ENCODE measurements at places on chromosomes 5 and 9.

GRCh38 chr9:135605238-135605781, 34.0 kb downstream of the GLT6D1 start:
- no peak for DNase-seq

DNA sequence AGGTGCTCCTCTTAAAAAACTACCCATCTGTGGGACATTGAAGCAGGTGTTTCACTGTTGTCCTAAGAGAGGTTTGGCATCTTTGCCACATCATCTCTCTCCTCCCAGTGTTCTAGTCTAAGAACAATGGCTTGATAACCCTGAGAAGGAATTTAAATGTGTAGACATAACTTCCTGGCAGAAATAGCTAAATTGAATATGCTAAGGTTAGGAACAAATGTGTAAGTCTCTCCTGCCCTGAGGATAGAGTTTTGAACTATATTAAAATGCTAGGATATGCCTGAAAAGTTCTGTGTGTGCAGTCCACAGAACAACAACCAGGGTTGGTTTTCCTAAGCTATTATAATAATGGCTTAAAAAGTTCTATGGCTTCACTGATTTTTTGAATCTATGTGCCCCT, 106.6 kb downstream of the LRRC70 start:
- no peak for DNase-seq

DNA sequence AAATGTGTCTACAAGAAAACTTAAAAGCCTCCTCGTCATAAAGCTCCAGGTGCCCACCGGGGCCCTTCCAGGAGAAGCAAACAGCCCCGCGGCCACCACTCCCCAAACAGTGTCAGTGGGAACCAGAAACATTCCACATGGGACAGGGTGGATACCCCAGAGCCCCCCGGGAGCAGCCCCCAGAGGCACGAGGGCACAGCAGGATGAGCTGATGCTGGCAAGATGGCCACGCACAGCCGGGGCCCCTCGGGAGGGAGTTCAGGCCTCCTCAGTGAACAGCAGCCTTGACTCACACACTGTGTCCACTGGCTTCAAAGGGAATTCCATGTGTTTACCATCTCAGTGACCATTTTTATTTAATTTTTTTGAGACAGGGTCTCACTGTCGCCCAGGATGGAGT, 10.5 kb downstream of the EXD3 start:
- DNase-seq, result peak; percentile 57

- DNase-seq, result peak; percentile 56
Observed at GRCh38 chr9:87497604-87498045, at the start of gene DAPK1. TSS of gene DAPK1 (plus strand) at chr9:87497867. CDS start at chr9:87499078, 1,211 bp downstream.

- no peak for DNase-seq
Observed at GRCh38 chr5:169044962-169045361, 256.0 kb downstream of the SLIT3 start.

DNA sequence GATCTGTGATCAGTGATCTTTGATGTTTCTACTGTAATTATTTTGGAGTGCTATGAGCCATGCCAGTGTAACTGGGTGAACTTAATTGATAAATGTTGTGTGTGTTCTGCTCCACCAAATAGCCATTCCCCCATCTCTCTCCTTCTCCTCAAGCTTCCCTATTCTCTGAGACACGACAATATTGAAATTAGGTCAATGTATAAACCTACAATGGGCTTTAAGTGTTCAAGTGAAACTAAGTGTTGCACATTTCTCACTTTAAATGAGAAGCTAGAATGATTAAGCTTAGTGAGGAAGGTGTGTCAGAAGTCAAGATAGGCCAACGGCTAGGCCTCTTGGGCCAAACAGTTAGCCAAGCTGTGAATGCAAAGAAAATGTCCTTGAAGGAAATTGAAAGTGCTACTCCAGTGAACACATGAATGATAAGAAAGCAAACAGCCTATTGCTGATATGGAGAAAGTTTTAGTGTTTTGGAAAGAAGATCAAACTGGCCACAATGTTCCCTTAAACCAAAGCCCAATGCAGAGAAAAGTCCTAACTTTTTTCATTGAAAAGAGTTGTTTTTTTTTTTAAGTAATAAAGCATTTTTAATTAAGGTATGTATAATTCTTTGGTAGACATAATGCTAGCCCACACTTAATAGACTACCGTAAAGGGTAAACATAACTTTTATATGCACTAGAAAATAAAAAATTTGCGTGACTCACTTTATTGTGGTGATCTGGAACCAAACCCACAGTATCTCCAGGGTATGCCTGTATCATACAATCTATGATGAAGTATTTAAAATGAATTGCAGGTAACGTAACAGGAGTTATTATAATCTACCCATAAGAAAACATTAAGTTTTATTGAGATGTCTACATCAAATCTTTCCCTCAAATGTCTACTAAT, 42.5 kb upstream of the ALDH1A1 start:
- no peak for DNase-seq

DNA sequence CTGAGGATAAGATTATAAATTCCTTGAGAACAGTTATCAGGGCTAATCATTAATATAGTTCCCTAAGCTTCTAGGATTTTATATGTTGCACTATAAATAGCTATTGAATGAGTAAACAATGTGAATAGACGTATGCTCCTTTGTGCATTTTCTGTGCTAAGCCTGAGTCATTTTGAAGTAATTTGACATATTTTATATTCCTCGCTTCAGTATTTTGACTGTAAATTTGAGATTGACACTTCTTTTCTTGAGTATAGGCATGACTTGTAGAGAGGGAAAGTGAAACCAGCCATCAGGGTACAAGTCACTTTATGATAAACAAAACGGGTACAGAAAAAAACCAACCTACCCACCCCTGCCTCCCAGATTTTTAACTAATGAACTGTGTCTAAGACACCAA, 367.7 kb upstream of the PRR16 start:
- DNase-seq, result peak; percentile 75

GRCh38 chr9:126488881-126489404, 124.8 kb upstream of the LMX1B start:
- DNase-seq, result no peak

- DNase-seq, result peak; percentile 21
Observed at GRCh38 chr5:5979377-5979760, 399.0 kb downstream of the MED10 start.

DNA sequence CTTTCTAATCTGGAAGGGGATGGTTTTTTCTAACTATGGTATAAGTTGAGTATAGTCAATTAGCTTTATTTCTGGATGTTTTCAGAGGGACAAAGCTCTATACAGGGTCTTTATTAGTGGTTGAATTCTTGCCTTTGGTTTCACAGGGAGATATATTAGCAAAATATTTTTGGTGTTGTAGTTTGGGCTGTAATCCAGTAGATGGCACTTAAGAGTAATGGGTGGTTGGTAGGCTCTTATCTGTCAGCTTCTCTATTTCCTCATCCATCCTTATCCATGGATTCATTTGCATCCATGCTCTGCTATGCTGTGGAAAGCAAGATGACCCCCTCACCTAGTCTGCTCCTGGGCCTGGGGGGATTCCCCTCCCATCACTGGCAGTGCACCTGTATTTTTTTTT, 363.6 kb upstream of the CYLC2 start:
- DNase-seq, result peak; percentile 11

GRCh38 chr5:86926033-86926432, 308.3 kb downstream of the COX7C start:
- DNase-seq, result no peak

DNA sequence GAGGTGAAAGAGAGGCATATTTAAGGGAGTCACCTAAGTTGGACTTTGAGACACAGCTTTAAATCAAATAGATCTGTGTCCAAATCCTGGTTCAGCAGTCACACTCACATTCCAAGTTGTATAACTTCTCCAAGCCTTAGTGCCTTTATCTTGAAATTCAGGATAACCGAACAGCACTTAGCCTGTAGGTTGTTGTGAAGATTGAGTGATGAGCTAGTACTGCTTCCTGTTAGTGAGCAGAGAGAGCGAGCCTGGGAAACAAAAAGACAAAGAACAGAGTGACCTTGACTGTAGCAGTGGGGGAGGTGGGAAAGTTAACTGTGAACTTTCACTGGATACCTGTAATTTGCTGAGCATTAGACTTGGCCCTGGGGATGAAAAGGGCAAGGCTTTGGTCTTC, 22.4 kb downstream of the MAML1 start:
- DNase-seq, result peak; percentile 61

GRCh38 chr9:31103836-31104235, 1280.6 kb upstream of the ACO1 start:
- DNase-seq, result peak; percentile 1

DNA sequence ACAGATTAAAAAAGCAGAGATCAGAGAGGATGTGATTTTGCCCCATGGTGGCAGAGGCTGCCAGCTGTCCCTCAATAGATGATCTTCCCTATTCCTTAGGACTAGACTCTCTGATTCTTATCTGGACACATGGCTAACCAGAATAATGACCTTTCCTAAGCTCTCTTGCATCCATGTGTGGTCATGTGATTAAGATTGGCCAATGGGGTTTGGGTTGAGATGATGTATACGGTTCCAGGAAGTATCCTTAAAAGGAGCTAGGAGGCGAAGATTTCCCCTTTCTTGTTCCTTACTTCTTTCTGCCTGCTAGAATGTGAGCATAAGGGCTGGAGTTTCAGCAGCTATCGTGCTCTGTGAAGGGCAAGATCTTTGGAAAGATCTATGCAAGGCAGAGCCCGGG, 39.8 kb downstream of the FOXI1 start:
- DNase-seq, result no peak

DNA sequence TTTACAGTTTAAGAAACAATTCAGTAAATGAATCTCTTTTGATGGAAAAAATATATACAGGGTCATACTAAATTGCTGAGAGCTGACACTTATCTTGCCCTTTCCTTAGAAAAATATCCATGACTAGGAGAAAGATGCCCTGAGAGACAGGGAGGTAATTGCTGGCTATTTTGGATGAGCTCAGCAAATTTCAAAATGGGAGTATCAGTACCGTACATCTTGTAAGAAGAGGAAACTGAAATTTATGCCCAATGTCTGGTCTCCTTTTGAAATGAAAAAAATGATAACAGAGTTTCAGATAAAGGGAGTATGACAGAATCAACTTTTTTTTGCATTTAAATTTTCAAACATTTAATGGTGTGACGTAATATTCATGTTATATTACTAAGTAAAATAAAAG, 415.8 kb upstream of the CDH10 start:
- no peak for DNase-seq

GRCh38 chr9:103942651-103943050, 151.5 kb upstream of the SMC2 start:
- DNase-seq, result no peak

GRCh38 chr5:128695791-128696530, 157.9 kb upstream of the FBN2 start:
- DNase-seq, result peak; percentile 86

DNA sequence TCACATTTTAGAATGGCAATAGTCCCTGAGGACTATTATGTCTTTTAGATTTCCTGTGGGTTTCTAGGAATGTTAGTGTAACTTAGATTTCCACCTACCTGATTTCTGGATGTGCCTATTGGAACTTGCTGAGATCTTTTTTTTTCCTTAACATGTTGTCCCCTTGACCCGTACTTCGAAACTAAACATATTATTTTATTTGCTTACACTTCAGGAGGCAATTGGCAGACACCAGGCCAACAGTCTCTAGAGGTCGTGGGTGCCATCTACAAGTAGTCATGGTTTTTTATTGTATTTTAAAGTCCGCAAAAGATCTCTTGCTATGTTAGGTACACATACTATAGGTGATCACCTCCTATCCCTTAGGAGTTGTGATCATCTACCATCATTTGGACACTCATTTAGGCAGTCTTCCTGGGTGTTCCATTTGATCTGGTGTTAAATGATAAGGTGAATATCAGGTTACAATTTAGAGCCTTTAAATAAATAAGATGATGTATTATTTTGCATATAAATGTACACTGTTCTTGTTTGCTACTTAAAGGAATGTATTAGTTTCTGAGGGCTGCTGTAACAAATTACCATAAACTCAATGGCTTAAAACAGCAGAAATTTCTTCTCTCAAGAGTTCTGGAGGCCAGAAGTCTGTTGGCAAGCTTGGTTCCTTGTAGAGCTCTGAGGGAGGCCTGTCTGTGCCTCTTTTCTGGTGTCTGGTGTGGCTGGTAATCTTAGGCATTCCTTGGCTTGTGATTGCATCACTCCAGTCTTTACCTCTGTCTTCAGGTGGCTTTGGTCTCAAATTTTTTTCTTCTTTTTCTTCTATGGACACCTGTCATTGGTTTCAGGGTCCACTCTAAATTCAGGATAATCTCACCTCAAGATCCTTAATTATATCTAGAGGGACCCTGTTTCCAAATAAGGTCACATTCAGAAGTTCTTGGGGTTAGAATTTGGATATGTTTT, 64.8 kb downstream of the ZCCHC7 start:
- no peak for DNase-seq

DNA sequence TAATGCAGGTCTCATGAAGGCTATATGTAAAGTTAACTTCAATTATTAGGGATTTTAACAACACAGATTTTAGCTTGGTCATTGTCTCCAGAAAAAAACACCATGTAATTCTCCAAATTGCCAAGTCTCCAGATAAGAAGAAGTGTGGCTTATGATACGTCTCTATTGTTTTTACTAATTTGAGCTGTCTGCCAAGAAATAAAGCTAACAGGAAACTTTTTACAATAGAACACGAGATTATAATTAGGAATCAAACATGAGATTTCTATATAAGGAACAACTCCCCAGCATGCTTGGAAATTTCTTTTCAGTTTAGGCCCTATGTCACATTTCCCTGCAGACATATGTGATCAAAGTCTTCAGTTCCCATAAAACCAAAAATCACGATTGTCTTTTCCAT, 142.7 kb downstream of the MCTP1 start:
- no peak for DNase-seq

DNA sequence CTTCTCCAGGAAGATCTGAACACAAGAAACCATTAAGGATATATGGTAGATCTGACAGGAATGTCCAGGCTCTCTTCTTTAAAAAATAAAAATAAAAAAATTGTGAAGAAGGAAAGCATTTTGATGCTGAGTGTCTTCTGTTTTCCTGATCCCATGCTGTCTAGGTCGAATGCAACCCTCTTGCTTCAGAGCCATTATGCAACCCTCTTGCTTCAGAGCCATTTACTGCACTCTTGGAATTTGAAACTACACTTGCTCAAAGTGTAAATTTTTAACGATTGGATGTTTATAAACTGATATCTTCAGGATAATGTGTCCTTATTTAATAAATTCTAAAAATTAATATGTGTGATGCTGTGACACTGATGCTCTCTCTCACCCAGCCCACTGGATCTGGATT, 505.1 kb downstream of the DNAH5 start:
- no peak for DNase-seq

GRCh38 chr5:931570-932145, 39.0 kb downstream of the TRIP13 start:
- no peak for DNase-seq

DNA sequence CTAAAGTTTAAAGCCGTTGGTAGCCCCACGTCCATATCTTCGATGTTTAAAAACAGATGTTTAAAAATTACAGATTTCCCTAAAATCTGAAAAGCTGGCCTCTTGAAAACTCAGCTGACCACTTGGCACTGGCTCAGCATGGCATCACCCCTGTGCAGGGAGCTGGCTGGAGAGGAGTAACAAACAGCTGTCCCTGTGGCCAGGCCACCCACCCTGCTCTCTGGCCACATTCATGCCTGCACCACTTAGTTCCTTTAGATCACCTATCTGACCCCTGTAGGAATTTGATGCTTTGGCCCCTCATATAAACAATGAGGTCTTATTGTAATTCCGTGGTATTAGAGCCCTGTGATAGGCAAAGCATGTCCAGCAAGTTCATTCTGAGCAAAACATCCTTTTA, 107.5 kb downstream of the FRMD3 start:
- no peak for DNase-seq

All from iris pigment epithelial cell (primary cell).